ENCODE measurements at places on chromosomes 1 and 21. TPM values are rescaled to one million over a fixed set of nuclear protein-coding genes. Genes with fewer than 3 reads are reported as not detected.
A peak's percentile ranks its signal among the peaks of the same experiment; 100 is the strongest.

GJA5 gene
- total RNA-seq = 2.1 TPM

- no peak for DNase-seq
Observed at GRCh38 chr1:207847116-207847515, 63.8 kb downstream of the CD34 start.

DNA sequence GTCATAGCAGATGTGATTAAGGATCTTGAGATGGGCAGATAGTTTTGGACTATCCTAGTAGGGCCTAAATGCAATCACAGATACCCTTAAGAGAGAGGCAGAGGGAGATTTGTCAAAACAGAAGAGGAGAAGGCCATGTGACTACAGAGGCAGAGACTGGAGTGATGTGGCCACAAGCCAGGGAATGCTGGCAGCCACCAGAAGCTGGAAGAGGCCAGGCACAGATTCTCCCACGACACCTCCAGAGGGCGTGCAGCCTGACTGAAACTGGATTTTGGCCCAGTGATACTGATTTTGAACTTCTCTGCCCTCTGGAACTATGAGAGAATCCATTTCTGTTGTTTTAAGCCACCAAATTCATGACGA is 52.1 kb upstream of the EPS8L3 start:
- DNase-seq = no peak

GSTM2 gene
- total RNA-seq = 23.3 TPM

RCSD1 gene
- total RNA-seq = 5.3 TPM

GPR3 gene
- 1.00 TPM for total RNA-seq

SMPDL3B gene
- total RNA-seq = 0.73 TPM

GRCh38 chr21:46459356-46460112 is 843 bp downstream of the DIP2A start:
- peak; percentile 22 for DNase-seq

ZNF683 gene
- not detected for total RNA-seq

DNA sequence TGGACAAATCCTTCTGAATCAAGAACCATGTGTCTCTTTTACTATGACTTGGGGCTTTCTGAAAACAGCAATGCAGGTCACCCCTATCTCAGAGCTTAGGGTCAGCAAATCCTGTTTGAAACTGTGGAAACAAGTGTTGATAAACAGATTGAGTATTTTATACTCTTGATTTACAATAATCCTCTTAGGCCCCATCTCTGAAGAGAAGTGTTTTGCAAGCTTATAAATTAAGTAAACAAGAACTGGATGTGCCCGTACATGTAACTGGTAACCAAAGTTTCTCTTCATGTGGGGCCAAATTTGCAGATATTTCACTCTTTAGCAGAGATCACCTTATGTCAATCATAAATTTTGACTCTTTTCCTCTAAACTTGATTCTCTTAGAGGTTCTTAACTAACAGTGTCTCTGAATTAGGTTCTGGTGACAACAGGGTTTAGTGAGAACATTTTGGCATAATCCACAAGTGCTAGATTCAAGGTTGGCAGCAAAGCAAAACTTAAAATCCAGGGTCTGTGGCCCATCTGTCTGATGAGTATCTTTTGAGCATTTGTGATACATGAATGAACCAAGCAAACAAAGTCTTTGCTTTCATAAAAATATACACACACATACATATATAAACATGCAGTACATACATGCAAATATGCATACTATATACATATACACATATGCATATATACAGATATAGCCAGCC is 183.0 kb upstream of the HOOK1 start:
- no peak for DNase-seq

AADACL4 gene
- total RNA-seq = not detected

GRCh38 chr1:47181955-47182675 is 7.7 kb downstream of the PDZK1IP1 start:
- no peak for DNase-seq

DNA sequence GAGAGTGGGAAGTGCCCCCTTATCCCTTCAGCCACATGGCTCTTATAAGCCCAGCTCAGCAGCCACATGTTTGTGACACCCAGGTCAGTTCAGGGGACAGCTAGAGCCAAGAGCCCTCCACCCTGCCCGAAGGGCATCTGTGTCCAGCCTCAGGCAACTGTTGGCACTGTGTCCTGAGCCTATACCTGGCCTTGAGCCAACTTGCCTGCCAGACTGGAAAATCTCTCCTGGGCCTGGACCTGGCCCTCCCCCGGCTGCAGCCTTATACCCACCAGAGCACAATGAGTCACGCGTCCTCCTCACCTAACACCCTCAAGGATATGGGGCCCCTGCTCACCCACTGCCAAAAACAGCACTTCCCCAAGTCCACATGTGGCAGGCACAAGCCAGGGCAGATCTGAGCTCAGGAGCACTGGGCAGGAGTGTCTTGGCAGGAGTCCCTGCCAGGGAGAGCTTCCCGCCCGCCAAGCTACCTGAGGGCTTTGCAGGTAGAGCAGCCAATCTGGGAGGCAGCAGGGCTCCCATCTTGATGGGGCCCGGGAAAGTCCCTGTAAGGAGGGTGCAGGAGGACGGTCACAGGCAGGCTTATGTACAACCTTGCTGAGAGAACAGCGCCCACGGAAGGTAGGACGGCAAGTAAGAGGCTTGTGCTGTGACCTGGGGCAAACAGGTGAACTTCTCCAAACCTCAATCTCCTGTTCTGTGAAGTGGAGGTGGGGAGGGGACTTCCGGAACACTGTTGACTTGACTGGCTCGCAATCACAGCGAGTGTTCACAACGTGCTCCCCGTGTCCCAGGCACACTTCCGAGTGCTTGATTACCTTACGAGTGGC is 19.8 kb upstream of the HSPG2 start:
- DNase-seq = no peak

- no peak for DNase-seq
Observed at GRCh38 chr1:215076322-215076721, 6.2 kb upstream of the KCNK2 start.

DNA sequence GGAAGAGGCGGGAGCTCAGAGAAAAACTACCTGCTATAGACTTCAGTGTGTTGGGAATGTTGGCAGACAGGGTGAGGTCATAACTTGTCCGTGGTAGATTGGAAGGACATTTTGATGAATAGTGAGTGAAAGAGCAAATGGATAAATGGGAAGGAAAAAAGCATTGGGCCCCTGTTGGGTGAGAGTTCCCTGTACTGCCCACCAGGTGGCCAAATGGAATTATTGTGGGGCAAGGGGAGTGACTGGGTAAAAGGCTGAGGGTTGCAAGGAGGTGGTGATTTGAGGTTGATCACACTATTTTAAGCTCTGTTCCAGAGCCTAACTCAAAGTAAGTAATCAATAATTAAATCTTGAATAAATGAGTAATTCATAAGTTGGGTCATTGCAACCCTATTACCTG is 60.4 kb downstream of the MRPS6 start:
- DNase-seq = no peak

- no peak for DNase-seq
Observed at GRCh38 chr1:226029093-226029496, 30.0 kb upstream of the SDE2 start.

GUCA2B gene
- total RNA-seq = not detected

OR2G6 gene
- under 0.01 TPM for total RNA-seq

DNA sequence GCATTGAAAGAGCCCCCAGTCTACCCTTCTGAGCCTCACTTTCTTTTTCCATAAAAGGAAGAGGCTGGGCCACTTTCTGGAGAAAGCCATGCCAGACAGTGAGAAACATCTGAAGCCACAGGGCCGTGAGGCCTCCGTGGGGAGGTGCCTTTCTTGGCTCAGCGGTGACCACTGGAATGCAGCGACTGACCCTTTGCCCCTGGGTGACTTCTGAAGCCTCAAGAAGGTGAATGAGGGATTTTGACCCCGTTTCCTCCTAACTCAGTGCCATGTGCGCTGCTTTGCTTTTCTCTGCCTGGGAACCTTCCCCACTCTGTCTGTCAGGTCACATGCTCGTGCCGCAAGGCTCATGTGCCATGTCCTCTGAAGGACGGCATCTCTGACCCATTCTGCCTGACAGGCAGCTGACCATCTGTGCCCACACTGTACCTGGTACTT is 44.7 kb upstream of the A3GALT2 start:
- DNase-seq = peak; percentile 73

DNA sequence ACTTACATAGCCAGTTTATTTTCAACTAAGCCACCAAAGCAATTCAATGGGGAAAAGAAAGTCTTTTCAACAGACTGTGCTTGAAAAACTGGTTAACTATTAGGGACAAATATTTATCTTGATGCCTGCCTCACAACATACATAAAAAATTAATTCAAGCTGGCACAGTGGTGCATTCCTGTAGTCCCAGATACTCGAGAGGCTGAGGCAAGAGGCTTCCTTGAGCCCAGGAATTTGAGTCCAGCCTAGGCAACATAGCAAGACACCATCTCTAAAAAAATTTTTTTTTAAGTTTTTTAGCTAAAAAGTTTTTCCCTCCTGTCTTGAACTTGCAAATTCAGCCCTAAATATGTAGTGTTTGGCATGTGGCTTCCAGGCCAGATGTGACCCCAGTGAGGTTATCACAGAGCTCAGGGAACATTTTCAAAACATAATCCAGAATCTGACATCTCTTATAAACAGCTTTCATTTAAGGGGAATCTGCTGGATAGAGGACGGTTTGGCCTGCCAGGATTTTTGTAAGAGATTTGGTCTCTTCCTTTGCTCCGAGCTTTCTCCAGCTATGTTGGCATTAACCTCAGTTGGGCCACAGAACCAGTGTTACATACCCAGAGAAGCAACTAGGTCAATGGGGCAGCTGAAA is 46.4 kb downstream of the COL6A1 start:
- no peak for DNase-seq

LRRC38 gene
- 2.4 TPM for total RNA-seq

DNA sequence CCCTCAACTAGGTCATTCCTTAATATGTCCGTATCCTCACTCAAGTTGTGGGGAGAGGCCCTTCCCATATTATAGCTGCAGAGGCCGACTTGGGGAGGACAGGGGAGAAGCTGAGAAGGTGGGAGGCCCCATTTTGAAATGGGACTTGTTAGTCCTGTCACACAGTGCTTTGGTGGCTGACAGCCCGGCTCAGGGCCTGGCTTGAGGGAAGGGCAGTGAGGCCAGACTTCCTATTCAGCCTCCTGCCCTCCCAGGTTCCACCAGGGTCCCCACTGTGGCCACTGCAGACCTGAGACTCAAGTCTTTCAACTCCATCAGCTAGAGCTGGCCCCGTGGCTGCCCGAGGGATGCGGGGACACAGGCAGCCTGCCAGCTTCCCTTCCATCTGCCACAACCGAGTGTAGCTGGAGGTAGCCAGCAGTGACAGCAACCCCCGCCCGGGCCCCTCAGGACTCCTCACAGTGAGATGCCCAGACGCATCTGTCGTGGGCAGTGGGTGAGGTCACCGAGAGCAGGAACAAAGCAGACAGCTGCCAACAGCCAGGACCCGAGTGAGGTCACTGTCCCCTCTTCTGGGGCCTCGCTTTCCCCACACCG is 36.9 kb downstream of the SIM2 start:
- DNase-seq = peak; percentile 10

DNA sequence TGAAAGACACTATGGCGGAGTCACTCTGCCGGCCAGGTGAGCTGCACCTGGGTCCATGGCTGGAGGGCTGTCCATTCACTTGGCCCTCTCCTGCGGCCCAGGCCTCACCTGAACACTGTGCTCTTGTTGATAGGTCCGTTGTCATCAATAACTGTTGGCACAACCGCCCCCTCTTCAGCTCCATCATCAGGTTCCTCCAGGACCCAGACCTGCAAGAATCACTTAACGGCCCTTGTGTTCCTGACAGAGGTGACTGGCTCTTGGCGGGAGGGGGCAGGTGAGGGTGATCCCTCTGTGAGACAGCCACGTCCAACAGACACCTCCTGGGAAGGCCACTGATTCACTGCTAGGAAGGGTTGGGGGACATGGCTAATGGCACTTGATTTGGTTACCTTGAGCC is 54.9 kb downstream of the INAVA start:
- no peak for DNase-seq

- no peak for DNase-seq
Observed at GRCh38 chr1:173134800-173135199, 72.3 kb downstream of the TNFSF4 start.

DNA sequence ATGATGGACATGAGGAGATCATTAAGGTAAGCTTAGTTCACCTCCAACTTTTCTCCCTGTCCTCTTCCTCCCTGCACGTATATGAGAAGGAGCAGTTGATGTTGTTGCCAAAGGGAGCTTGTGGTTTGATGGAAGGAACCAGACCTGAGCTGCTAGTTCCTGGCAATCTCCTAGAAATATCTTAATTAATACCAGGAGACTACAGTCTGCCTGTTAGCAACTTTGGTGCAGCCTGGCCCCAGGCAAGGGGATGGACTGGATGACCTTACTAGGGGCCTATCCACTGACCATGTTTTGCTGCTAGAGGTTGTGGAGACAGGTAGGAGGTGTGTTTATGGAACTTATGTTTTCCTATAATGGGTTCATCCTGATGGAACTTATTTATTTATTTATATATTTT is 22.6 kb downstream of the TUFT1 start:
- DNase-seq = no peak

DNA sequence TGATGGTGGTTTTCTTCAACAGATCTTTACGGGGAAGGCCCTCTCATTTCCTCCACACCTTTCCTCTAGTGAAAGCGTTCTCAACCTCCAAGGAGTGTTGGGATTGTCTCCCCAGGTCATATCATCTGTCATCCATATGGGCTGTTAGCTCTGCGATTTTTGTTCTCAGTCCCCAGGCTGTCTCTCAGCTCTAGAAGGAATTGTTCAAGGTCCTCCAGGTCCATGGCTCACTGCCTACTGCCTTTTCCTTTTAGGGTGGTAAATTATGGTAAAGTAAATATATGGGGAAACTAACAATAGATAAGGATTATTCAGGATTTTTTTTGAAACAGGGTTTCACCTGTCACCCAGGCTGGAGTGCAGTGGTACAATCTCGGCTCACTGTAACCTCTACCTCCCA is 37.6 kb downstream of the ELF3 start:
- DNase-seq = no peak

CD34 gene
- 2.8 TPM for total RNA-seq

MKNK1 gene
- total RNA-seq = 23.3 TPM

DNA sequence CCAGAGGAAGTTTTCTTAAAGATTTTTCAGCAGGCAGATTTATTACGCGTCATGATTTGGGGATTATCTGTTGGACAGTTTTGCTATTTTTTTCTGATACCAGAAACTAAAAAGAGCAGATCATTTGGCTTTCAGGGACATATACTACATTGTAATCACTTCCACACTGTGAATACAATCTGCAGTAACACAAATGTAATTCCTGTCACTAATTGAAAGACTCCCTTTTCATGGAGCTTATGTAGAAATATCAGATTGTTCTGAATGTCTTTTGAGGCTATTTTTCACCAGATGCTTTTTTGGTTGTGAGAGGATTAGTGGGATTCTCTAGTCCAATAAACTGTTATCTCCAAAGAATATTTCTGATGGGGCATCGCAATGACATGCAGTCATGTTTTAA is 464.2 kb downstream of the DISC1 start:
- DNase-seq = no peak

- DNase-seq = no peak
Observed at GRCh38 chr1:245370175-245370825, 215.5 kb downstream of the KIF26B start.

DNA sequence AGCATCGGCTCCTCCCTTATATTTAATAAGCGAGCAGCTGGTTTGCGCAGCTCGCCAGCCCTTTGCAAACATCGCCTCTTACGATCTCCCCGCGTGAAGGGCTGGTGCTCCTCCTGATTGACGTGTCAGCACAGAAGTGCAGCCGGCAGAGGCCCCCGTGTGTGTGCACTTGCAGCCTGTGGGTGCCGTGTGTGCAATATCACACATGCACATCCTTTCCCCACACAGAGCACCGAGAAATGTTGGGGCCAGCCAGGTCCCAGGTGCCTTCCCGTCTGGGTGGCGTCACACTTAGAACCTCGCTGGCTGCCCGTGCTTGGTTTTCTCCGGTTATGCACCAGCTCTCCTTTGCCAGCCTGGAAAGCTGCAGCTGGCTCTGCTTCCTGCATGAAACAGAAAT is 126.6 kb upstream of the AJAP1 start:
- no peak for DNase-seq

GRCh38 chr1:112872551-112872962 is 83.4 kb downstream of the SLC16A1 start:
- no peak for DNase-seq

Measured in cerebellum (tissue), 4 donors.